ENCODE measurements at places on chromosomes 1 and 21.

DNA sequence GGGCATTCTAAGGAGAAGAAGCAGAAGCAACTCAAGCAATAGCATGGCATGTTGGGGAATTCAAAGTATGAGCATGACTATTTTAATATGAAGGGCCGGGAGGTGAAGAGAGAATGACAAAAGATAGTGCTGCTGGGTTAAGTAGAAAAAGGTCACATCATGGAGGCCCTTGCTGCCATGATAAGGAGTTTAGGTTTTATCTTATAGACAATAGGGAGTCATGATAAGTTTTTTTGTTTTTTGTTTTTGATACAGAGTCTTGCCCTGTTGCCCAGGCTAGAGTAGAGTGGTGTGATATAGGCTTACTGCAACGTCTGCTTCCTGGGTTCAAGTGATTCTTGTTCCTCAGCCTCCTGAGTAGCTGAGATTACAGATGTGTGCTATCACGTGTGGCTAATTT lies 3.1 kb downstream of the BNIPL start:
- DNase-seq = no peak

- DNase-seq = no peak
Observed at GRCh38 chr1:220044678-220045355, 1.5 kb downstream of the EPRS1 start.

GRCh38 chr1:64304823-64305222 lies 101.4 kb downstream of the UBE2U start:
- no peak for DNase-seq

DNA sequence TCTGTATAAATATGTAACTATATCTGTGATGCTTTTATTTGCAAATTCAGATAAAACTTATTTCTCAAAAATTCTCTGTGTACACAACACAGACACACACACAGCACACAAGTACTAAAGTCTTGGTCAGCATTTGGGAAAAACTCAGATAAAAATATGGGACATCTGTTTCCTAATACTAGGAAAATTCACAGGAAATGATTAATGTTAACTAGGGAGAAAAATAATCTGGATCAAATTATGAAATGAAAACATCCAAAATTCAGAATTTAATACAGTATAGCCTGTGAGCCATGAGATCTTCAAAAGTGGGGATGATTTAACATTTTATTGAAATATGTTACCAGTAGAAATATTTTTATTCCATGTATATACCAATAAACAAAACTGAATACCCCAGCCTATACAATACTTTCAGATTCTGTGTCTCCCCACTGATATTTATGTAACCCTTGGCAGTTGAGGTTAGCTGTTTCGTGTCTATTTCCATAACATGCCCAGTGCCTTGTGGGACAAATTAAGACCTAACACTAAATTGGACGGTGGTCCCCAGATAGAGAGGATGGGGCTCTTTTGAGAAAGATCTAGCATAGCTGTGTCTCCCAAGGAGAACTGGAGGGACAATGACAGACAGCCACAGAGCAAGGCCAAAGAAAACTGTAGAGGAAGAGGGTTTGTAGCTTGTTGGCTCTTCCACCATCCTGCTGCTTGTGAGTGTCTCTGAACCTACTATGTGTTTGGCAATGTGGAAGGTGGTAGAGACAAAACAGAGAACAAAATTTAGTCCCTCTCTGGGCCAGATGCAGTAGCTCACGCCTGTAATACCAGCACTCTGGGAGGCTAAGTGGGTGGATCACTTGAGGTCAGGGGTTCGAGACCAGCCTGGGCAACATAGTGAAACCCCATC lies 47.2 kb downstream of the GNG12 start:
- DNase-seq = no peak

Data from keratinocyte (primary cell).